ENCODE measurements at places on chromosomes 2 and 18.

DNA sequence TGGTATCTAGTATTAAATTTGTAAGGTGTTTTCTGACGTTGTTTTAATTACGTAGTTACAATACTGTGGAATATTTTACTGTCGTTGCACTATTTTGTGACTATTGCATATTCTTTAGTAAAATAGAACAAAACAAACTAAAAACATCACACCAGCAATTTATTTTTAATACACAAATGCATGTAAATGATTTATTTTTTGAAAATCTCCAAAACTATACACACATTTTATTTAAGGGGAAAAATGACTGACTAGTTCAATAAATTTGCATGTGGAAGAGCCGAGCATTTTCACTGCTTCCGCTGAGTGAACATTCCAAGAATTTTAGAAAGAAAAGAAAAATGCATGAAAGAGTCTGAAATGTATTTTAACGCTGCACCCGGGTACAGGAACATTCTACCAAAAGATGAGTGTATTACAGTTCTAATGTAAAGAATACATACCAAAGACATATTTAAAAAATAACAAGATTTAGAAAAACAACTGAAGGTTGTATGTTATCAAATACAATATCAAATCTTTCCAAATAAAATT is 257.7 kb downstream of the MEIS1 start:
- DNase-seq, result no peak

DNA sequence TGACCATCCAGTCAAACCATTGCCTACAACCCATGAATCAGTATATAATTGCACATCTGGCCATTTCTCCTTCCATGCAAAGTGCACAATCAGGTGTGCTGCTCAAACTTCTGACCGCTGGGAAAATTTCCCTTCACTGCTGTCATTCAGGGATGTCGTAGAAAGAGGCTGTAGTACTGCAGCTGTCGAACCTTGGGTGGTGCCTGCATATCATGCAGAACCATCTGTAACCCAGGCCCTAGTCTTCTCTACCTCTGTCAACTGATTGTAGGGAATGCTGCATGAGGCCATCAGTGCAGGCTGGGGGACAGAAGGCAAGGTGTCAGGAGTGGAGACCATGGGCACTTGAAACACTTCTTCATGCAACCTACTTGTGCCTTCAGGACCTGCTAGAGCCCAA is 267.5 kb downstream of the CALCRL start:
- no peak for DNase-seq

GRCh38 chr2:218046238-218046637 is 22.8 kb upstream of the RUFY4 start:
- no peak for DNase-seq

- DNase-seq, result no peak
Observed at GRCh38 chr18:42641996-42642395, 473.5 kb downstream of the RIT2 start.
